ENCODE measurements at places on chromosomes 1 and 21.

- DNase-seq, result no peak
Measured at GRCh38 chr1:186474208-186474607, 13.3 kb upstream of the PDC start.

DNA sequence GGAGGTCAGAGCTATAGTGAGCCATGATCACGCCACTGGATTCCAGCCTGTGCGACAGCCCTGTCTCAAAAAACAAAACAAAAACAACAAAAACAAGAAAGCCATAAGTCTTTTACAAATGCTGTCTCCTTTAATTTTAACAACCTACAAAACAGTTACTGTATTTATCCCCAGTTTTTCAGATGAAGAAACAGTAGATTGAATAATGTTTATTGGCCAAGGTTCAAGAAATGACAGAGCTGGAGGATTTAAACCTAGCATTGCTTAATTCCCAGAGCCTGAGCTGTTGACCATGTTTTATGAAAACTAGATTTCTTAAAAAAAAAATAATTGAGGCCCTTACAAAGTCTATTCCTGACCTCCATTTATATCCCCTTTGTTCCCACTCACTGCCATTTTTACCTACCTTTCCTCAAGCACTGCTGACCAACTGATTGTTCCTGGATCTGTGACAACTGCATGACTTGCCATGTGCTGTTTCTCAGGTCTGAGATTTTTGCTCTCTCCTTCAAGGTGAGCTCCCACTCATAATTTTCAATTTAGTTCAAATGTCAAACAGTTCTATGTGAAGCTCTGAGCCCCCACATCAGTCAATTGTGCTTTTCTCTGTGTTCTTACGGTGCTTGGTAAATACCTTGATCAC lies 140.8 kb downstream of the CHRM3 start:
- no peak for DNase-seq

DNA sequence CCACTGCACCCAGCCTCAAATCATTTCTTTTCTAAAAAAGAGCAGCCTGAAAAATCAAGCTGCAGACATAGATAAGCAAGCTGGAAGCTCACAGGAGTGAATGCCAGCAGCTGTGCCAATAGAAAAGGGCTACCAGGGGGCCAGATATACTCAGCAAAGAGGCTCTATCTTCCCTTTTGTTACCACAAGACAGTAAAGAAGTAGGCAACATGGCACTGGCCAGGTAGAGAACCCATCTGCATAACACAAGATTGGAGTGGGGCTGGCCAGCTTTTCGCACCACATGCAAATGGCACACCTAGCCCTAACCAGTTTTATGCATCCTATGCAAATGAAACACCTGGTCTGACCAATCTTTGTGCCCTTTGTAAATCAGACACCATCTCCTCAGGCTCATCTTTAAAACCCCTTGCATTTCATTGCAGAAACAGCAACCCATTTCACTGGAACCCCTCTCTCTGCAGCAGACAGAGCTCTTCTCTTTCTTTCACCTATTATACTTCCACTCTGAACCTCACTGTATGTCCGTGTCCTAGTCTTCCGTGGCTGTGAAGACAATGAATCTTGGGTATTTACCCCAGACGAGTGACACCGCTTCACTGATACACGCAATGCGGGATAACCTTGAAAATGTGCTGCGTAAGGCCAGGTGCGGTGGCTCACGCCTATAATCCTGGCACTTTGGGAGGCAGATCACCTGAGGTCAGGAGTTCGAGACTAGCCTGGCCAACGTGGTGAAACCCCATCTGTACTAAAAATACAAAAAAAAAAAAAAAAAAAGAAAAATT lies 15.1 kb downstream of the CASP9 start:
- peak; percentile 90 for DNase-seq

DNA sequence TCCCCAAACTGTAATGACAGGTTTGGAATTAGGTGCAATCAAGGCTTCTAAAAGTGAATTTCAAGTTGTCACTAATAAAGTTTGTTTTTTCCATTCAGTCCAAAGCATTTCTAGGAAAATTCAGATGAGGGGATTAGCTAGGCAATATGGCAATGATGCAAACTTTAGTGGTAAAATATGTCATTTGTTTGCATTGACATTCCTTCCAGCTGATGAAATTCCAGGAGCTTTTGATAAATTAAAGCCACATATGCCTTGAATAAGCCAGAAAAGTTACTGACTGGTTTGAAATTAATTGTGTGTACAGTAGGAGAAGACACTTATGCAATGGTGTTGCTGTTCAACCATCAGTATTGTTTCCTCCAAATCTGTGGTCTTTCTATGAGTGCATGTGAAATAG lies 57.8 kb downstream of the MROH9 start:
- DNase-seq, result no peak

GRCh38 chr1:50252196-50252595 lies 143.5 kb downstream of the ELAVL4 start:
- no peak for DNase-seq

DNA sequence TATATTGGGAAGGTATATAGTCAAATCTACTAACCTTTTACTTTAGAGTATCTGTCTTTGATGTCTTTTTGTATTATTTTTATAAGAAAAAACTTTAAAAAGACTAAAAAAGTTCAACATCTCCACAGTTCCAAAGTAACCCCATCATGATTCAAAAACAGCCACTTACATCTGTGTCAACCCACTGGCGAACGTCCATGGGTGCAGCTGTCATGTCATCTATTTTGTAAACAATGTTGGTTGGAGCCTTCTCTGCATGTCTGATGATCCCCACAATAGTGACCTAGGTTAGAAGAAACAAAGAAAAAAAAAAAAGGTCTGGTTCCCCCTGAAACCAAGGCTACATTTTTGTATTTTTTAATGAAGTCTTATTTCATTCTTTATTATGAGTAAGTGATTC lies 28.0 kb upstream of the SMPDL3B start:
- no peak for DNase-seq

- no peak for DNase-seq
Measured at GRCh38 chr21:27082431-27083010, 115.6 kb upstream of the ADAMTS5 start.

- DNase-seq, result no peak
Measured at GRCh38 chr1:43879996-43880395, 53.6 kb upstream of the ARTN start.

DNA sequence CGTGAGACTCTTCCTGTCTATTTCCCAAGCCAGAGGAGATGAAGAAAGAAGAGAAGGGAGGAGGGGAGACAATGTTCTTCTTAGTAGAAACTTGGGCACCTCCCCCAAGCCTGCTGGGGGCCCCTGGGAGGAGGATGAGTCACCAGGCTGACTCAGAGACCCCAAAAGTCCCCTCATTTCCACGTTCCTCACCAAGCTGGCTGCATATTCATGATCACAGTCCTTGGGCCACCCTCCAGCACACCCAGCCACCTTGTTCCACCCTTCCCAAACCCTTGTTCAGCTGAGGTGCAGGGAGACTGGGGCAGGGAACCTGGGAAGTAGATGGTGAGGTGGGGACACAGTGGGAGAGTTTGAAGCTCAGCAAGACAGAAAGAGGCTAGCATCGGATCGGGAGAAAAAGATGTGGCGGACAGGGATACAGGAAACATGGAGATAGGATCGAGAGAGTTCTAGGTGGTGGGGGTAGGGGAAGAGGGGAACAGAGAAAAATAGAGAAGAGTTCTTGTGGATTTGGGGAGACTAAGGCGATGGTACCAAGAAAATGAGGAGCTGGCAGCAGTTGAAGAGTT lies 712 bp downstream of the RAB13 start:
- DNase-seq, result peak; percentile 56

All from hematopoietic multipotent progenitor cell treated with erythropoietin and hydrocortisone succinate and interleukin-3 and kit ligand, for 6 days (in vitro differentiated cells).